Karpas-422 (cell line): ENCODE measurements at places on chromosomes 5 and 9.

GRCh38 chr5:174459071-174459702 lies 265.2 kb upstream of the MSX2 start:
- DNase-seq: no peak

GRCh38 chr9:72158680-72159079 lies 9.4 kb downstream of the GDA start:
- DNase-seq: no peak

- DNase-seq: no peak
Observed at GRCh38 chr9:98909935-98910334, 33.8 kb upstream of the COL15A1 start.

- DNase-seq: peak; percentile 45
Observed at GRCh38 chr9:12719431-12719830, 26.2 kb downstream of the TYRP1 start.

DNA sequence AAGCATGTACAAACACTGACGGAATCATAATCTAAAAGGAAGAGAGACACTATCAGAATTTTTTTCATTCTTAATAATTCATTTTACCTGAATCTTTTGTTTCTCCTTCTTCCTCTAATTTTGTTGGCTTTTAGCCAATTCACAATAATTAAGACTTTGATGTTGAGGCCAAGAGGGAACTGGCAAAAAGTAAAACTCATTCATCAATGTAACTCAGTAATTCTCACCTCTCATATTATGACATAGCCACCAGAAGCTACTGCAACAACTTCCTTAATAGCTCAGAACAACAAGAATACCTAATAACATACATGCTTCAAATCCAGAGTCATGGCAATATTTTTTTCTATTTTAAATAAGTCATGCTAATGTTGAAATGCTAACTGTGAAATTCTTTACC lies 64.5 kb downstream of the MCTP1 start:
- DNase-seq: no peak

DNA sequence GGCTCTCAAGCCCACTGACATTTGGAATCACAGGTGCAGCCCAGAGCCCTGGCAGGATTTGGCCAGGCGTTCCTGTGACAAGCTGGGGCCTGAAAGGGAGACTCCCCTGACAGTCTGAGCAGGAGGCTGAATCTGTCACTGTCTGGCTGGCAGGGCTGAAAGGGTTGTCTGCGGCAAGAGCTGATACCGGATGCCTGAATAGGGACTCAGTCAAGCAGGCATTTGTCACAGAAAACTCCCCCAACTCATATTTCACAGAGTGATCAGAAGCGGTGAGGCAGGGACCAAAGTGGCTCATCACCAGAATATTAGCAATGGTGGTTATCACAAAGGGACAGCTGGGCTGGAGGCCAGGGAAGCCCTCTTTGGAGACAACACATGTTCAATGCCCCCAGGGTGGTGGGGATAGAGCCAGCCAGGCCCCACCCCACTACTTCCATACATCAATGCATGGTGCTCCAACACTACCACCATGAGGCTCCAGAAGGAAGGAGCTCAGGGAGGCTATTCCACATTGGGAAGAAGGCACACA lies 295.5 kb downstream of the DTWD2 start:
- no peak for DNase-seq

DNA sequence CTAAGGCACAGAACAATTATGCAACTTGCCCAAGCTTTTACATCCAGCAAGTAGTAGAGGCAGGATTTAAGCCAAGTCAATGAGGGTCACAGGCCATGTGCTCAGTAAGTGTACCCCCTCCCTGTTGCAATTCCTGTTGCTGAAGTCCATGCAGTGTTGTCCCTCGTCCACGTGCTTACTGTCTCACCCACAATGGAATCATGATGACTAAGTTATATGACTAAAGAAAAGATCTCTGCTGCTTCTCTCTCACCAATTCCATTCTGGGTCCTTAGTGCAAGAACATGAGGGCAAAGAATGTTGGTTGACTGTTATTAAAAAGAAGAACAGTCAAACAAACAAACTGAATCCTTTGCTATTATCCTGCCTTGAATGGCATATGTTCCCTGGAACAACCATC lies 233.6 kb upstream of the SLC24A2 start:
- DNase-seq: no peak

GRCh38 chr5:159825551-159826051 lies 90.7 kb upstream of the ADRA1B start:
- no peak for DNase-seq

GRCh38 chr5:166977911-166978422 lies 1313.5 kb upstream of the WWC1 start:
- DNase-seq: no peak

GRCh38 chr5:170420806-170421412 lies 31.7 kb upstream of the KCNMB1 start:
- peak; percentile 86 for DNase-seq

GRCh38 chr5:113274836-113275414 lies 159.9 kb downstream of the TSSK1B start:
- DNase-seq: no peak

DNA sequence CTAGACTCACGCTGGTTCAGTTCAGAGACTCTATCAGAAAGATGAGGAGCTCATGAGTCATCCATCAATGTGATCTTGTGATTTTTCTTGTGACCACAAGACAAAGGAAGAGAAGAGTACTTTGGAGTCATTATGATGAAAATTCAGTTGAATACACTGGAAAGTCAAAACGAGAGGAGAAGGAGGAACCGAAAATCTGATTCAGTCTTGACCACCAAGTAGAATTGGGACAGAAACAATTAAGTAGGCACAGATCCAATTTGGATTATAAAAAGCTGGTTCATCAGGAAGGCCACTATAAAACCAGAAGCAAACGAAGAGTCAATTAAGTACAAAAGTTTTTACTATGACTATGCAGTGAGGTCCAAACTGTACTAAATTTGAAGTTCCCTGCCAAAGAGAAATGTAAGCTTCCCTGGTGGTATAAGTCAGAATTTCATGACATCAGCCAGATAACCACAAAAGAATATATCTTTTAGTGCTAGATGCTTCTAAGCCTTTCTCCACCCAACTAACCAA lies 90.9 kb downstream of the THBS4 start:
- DNase-seq: no peak

GRCh38 chr5:71783891-71784290 lies 64.8 kb downstream of the CARTPT start:
- DNase-seq: no peak

DNA sequence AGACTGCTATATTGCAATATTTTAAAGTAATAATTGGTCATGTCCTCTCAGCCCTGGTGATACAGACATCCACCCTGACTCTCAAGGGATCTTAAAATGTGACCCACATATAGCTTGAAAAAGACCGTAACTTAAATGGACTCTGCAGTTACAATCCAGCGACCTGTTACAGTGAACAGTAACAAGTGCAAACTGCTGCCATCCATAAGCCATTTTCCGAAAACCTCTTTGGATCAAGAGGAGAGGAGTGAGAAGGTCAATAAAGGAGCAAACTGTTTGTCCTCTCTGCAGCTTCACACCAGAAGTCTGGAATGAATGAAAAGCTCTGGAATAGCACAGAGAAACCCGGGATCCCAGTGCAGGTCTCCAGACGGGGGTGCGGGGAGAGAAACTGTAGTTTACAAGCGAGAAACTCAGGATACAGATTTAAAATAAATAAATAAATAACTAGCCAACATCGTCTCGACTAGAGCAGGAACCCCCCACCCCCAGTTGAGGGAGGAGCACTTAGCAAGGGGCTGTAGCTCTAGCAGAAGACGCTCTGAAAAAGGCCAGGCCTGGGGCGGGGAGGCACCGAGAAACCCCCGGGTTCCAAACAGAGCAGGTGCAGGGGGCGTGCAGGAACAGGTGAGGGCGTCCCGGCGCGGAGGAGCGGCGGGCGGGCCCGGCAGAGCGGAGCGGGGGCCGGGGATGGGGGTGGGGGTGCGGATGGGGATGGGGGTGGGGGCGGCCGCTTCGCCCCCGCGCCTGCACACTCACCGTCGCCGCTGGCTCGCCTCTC lies 572 bp downstream of the ZDHHC21 start:
- DNase-seq: peak; percentile 73

GRCh38 chr5:171291371-171291770 lies 17.7 kb upstream of the TLX3 start:
- no peak for DNase-seq

- no peak for DNase-seq
Observed at GRCh38 chr9:617445-618085, 223.9 kb upstream of the DMRT1 start.

GRCh38 chr5:95600557-95600956 lies 19.3 kb upstream of the GPR150 start:
- DNase-seq: no peak

DNA sequence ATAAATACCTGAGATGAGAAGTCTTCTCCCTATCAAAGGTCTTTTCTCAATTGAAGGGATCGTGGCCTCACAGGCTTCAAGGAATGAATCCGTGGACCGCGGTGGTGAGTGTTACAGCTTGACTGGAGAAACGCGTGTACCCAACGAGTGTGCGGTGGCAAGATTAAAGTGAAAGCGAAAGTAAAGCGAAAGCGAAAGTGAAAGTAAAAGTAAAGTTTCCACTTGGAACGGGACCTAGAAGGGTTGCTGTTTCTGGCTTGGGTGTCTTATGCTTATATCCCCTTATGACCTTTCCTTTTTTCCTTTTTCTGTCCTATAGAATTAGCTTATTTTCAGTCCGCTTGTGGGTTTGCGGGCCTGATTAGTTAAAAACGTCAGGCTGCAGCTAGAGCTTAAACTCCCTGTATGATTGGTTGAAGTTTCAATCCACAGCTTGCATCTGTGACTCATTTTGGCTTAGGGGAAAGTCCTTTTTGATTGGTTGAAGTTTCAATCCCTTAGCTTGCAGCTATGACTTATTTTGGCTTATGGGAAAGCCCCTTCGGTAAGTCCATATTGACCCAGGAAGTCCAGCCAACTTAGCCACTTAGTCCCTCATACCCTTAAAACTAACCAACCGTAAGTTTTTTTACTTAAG lies 924.3 kb upstream of the CDH10 start:
- DNase-seq: peak; percentile 37

DNA sequence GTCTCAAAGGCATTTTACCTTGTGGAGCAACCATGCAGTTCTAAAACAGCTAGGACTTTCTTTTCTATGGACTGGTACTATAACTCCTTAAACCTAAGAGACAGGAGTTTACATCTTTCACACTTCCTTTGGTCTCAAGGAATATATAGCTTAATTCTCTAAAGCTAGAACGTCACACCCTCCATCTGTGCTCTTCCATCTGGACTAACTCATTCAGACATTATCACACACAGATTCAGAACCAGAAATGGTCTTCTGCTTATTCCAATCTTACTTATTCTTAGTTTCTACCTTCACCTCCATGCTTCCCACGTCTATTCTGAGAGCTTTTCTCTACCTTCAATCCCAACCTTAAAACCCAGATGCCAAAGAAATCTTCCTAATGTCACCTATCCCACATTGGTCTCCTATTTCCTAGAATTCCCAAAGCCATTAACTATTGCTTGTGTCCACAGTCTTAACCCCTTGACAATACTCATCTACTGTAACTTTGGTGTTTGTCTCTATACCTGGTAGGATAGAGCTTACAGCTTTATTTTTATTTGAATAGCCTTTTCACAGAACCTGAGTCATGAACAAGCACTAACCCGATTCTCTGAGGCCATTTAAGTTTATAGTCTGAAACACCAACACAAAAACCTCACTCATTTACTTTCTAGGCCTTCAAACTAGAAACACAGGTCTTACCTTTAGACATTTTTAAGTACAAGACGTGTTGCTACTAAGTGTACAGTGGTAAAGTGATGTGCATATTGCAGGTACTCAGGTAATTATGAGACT lies 22.8 kb downstream of the CSNK1A1 start:
- no peak for DNase-seq

- DNase-seq: peak; percentile 54
Observed at GRCh38 chr9:93268551-93269314, 84.8 kb downstream of the WNK2 start.

GRCh38 chr5:8577792-8578191 lies 708.8 kb downstream of the MTRR start:
- DNase-seq: no peak

GRCh38 chr5:75509956-75510355 lies 1.5 kb downstream of the CERT1 start:
- DNase-seq: peak; percentile 51

DNA sequence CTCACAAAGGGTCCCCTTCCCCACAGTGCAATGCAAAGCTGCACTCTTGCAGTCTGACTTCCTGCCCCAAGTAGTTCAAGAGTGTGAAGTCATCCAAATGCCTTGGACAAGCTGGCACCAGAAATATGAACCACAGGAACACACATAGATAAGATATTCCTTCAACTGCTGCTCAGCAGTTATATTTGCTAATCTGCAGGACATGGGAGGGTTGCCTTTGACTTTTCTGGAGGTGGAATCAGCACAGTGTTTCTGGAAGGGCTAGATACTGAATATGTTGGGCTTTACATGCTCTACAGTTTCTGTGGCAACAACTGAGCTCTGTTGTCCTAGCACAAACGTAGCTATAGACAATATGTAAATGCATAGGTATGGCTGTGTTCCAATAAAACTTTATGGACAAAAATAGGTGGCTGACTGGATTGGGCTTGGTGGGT lies 96.7 kb upstream of the PCA3 start:
- DNase-seq: no peak

DNA sequence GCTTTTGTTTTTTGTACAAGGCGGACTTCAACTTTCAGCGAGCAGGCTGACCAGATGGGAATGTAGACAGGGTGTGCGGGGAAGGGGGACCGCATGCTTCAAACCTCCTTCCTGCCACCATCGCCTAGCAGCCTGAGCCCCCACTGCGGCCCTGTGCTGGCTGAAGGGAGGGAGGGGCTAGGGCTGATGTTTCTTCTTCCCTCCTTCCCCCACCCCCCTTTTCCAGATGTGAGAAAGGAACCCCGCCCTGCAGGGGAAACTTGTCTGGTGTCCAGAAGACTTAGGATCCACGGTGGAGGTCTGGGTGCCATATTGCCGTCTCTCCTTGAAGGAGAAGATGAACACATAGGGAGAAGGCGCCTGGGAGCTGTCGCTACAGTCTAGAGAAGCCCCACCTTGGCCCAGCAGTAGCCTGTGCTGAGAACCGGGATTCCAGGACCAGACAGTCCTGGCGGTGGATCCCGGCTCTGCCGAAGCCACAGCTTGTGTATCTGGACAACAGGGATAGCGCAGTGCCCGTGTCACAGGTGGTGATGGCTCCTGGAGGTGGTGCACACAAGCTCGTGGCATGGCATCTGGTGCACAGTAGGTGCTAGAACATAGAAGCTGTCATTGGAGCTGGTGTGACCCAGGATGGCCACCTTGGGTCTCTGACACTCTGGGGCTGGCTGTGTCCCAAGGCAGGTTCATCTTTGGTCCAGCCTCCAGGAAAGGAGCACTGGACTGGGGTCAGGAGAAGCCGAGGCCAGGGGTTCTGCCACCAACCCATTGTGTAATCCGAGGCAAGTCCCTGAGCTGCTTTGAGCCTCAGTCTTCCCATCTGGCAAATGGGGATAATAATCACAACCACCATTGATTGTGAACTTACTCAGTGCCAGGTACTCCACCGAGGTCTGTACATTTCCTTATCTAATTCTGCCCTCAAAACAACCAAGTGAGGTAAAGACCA lies 205.6 kb downstream of the C9orf50 start:
- no peak for DNase-seq
